ENCODE measurements at places on chromosomes 1 and 21.

- DNase-seq: no peak
Observed at GRCh38 chr1:230499496-230499895, 73.4 kb upstream of the PGBD5 start.

- DNase-seq: no peak
Observed at GRCh38 chr1:118504867-118505266, 319.8 kb upstream of the SPAG17 start.

GRCh38 chr1:48916130-48917069 is 139.7 kb upstream of the BEND5 start:
- DNase-seq: peak; percentile 86

- DNase-seq: no peak
Observed at GRCh38 chr1:104733866-104734265, 984.2 kb downstream of the AMY1C start.

DNA sequence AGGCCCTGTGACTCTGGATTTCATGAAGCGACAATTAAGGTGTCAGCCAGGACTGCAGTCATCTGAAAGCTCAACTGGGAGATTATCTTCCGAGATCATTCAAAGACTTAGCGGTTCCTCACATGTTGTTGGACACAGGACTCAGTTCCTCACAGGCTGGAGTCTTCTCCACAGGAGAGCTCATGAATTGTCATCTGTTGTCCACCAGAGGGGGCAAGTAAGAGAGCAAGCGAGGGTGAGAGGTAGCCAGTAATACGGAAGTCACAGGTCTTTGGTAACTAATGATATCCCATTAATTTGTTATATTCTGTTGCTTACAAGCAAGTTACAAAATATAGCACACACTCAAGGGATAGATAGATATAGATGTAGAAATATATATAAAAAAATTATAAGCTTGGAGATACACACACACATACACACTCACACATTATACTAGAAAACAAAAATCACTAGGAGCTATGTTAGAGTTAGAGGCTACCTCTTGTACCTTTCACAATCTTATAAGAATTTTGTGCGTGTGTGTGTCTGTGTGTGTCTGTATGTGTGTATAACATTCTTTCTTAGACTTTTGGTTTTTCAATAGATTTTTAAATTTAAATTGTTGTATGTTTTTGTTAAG is 1695.3 kb downstream of the BRINP3 start:
- DNase-seq: peak; percentile 53

DNA sequence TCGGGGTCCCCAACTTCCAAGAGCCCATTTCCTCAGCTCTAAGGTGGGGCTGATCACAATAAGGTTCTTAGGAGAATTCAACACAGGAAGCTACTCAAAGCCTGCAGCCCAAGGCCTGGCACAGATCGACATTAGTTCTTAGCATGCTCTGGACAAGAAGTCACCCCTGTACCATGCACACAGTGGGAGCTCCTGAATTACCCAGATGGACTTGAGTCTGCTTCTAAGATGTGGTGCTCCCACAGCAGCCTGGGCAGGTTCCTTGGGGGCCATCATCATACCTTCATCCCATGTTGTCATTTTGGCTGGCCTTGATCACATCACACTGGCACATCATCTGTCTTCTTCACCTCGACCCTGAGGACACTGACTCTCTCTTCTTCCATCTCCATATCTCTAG is 153.3 kb upstream of the VAMP3 start:
- no peak for DNase-seq

DNA sequence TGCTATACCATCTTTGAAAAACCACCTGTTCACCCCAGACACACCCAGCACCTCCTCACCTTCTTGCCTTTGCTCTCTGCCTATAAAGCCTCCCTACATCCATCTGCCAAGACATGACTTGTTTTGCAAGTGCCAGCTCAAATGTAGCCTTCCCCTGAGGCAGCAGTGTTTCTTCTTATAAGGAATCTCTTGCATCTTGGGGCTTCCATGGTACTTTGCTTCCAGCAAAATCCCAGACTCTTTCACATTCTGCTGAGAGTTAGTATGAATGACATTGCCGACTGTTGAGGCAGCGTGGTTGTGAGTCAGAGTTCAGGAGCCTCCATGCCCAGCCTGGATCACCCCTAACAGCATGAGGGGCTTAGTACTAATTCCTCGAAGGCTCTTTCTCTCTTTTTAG is 217.4 kb upstream of the RUNX1 start:
- DNase-seq: no peak

DNA sequence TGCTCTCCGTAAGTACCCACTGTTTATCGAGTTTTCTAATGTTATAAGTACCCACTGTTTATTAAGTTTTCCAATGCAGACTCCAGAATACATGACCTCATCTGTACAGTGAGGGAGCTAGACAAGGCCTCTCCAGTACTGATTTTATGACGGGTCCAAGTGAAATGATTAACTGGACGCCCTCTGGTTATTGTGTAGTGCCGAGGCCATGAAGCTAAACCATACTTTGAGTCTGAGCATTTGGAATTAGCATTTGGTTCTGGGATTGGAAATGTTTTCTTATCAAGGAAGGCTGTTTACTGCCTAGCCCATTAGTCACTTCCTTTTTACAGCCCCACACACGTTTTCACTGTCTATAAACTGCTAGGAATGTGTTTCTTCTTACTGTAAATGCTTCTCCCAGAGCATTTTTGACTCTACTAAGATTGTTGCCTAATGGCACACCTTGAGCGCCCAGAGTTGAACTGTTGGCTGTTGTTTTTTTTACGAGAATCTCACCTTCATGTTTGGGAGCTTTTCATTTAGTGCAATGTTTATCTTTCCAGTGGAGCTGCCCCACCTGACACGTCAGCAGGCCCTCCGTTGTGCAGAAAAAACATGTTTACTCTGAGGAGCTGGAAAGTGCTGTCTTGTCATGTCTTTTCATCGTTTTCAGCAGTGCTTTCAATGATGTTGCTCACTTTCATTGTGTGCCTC is 26.9 kb downstream of the SPATA46 start:
- DNase-seq: peak; percentile 70

DNA sequence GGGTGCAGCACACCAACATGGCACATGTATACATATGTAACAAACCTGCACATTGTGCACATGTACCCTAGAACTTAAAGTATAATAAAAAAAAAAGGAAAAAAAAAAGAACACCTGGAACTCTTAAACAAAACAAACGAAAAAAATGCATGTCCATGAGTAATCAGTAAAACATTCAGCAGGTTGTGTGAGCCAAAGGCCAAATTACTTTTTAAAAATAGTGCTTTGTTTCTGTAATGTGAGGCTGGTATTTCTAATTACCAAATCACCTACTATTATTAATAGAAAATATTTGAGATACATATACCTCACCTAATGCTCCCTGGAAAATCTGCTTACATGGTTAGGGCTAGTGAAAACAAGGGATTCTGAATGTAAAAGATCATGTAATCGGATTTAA is 294.4 kb upstream of the NR5A2 start:
- DNase-seq: no peak

DNA sequence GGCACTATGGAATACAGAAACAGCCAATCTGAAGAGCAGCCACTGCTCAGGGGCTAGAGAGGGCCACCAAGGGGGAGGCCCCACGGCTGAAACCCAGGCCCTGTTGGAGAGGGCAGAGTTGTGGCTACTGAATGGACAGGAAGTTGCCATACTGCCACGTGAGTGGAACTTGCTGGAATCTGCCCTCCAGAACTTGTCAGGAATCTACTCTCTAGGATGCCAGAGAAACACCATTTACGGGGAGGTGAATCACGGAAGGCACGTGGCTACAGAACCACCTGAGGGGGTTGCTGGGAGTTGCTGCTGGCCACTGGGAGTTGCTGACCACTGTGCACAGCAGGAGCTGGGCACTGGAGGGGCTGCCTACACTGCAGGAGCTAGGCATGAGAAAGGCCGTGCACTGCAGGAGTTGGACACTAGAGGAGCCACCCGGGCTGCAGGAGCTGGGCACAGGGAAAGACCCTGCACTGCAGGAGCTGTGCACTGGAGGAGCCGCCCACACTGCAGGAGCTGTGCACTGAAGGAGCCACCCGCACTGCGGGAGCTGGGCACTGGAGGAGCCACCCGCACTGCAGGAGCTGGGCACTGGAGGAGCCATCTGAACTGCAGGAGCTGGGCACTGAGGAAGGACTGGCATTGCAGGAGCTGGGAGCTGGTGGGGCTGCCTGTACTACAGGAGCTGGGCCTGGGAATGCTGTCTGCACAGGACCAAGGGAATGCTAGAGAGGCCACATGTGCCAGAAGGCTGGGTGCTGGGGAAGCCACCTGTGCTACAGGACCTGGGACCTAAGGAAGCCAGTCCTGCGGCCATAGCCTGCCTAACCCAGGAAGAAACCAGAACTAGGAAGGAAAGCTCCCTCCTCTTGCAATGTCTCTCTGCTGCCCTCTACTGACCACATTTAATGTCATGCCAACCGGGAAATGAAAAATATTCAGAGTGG is 343.4 kb downstream of the MATN1 start:
- DNase-seq: peak; percentile 65

DNA sequence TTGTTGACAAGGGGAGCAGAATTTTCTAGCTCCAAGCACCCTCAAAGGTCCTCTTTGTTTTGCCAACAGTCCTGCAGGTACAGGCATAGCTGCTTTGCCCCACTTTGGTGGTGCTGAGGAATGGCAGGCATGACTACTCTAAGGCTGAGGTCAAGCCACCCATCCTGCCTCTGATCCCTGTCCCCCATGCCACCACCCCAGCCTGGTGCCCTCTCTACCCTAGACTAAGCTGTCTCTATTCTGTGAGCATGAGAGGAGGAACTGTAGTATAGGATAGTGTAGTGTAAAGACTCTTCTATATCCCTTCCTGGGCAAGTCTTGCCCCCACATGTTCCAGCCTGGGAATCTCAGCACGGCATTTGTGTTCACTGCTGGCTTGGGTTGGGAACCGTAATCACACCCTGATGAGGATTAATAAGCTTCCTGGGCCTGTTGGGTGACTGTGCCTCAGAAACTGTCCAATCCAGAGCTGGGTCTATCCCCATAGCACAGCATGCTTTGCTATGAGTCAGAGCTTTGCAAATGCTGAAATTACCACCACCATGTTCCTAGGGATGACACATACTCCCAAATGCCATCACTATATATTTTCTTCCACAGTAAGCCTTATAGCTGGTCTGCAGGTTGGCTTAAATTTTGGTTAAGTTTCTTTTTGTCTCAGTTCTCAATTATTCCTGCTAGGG is 105.7 kb upstream of the PPP2R5A start:
- peak; percentile 96 for DNase-seq

DNA sequence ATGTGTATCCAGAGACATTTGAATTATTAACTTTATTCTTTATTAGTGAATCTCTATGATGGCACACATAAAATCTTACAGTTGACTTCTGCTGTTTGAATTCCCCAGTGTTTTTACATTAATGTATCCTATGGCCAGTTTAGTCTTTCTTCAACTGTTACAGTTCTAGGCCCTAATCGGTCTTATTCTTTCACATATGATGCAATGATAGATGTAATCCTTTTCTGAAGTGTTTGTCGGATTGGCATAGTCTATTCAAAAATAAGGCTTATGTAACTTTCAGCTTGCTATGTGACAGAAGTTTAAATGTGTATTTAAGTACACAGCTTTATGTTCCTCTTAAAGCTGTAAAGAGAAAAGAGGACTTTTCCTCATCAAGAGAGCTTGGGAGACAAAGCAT is 26.4 kb upstream of the KIAA1614 start:
- no peak for DNase-seq

DNA sequence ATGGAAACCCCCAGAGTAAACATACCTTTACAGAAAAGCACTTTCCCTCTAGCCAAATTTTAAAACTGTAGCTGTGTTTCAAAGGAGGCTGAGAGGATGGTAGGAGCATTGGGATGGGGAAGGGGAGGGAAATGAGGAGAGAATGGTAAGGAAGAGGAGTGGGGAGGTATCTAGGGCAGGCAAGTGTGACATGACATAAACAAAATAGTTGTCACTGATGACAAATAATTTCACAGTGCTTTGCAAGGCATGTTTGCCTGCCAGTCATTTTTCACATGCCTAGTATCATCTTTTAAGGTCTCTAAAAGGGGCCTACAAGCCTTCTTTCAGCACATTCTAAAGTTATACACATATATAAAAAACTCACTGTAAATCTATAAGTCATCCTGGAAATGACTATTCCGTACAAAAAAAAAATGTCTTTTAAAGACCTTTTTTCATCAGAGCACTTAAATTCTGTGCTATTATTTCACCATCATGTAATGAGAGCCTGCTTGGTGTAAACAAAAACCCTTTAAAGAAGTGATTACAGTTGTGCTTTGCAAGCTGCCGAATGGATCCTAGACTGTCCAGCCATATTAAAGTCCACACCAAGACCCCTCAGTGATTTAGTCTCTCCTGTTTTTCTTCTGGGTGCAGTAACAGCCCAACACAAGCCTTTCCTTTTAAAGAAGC is 38.4 kb downstream of the HLX start:
- no peak for DNase-seq

GRCh38 chr1:117537291-117537920 is 68.4 kb upstream of the TENT5C start:
- no peak for DNase-seq

DNA sequence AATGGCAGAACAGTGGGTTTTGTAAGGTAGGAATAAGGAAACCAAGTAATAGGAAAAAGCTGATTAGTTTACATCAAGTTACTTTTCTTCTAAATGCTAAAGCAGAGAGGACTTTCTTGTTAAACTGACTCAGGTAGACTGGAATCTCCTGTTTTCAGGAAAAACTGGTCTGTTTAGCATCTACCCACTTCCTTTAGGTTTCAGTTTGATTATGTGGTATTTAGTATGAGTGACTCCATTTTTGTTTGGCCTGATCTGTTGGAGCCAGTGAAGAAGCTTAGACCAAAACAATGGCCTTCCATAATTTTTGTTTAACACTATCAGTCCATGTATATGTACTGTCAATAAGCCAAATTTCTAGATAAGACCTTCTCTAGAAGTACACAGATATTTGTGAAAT is 88.4 kb downstream of the EPB41 start:
- DNase-seq: no peak

GRCh38 chr1:225572422-225572821 is 80.5 kb downstream of the ENAH start:
- peak; percentile 38 for DNase-seq

DNA sequence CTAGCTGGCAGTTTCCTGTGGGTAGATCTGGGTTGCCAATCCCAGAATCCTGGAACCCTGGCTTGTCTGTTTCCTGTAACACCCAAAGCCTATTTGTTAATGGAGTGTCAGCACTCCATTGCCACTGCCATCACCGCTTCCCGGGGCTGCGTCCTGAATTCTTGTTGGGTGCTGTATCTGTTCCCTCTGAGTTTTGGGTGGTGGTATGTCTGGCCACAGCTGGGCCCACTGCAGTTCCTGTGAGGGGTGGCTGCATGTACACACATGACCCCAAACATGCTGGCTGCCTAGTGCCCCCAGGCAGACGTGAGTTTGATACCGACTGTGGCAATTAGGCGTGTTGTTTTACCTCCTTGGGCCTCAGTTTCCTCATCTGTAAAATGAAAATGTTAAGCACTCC is 29.3 kb downstream of the NAV1 start:
- no peak for DNase-seq
